COR-L47 (cell line): ENCODE measurements at places on chromosomes 6 and 20.

DNA sequence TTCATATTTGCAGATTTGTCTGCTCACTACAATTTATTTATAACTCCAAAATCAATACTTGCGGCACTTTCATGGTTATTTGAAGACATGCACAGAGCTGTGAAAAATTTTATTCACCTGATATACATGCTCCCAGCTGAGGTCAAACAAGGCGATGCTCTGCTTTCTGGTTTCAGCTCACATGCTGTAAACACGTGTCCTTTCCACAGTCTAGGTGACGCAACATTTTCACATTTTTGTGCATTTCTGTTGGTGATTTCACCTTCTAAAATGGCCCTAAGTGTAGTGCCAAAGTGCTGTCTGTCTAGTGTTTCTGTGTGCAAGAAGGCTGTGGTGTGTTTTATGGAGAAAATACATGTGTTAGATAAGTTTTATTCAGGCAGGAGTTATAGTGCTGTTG, 650.5 kb downstream of the RNF144B start:
- no peak for DNase-seq

DNA sequence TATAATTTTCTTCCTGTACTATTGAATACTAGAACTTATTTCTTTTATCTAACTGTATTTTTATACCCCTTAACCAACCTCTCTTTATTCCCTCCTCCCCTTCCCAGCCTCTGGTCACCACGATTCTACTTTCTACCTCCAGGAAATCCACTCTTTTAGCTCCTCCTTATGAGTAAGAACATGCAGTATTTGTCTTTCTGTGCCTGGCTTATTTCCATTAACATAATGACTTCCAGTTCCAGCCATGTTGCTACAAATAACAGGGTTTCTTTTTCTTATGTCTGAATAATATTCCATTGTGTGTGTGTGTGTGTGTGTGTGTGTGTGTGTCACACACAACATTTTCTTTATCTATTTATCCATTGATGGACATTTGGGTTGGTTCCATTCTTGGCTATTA, 152.3 kb upstream of the OLIG3 start:
- no peak for DNase-seq

GRCh38 chr6:45757443-45758130, 258.1 kb downstream of the CLIC5 start:
- DNase-seq = no peak

DNA sequence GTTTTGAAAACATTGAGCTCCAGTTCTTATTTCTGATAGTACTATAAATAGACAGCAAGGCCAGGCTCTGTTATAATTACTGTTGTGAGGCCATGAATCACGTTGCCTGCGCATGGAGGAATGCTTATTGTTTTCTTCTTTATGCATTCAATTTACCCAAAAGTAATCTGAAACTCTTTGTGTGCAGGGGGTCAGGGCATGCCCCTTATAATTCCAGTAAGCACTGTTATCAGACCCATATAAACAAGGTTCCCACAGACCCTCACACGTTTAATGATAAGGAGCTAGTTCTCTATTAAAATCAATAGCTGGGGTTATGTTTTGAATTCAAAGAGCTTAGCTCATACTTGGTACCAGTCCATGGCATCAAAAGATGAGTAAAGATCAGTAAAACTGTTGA, 174.8 kb upstream of the ARG1 start:
- DNase-seq = no peak

DNA sequence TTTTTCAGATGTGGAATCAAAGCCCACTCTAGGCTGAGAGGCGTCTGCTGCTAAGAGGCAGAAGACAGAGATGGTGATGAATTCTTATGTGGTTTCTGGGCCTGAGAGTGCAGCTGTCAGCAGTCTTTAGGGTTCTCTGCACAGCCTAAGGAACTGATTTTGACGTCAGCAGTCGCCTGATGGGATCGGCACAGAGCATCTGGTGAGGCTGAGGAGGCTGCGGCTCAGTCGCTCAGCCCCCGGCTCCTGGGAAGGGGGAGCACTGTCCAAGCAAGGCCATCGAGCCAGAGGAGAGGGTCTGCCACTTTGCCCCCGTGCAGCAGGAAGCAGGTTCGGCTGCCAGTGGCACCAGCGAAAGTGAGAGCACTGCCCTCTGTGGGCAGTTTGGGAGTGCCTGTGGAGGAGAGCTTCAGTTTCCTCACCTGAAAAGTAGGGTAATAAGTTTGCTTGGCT, 92.5 kb downstream of the TCP11 start:
- no peak for DNase-seq

DNA sequence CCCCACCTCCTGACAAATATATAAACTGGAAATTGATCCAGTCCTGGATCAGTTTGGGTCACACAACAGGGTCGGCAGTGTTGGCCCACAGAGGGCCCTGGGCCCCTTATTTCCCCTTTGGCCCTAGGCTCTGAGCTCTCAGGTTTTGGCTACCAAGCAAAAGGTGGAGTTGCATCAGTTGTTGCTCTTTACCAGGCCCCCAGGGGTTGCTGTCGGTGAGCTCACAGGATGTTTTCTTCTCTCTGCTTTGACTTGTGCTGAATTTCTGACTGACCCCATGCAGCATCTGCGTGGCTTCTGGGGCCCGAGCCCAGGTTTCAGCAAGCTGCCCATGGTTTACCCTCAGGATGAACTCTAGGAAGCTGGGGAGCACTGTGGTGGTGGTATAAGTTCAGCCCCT, 44.6 kb downstream of the PPARD start:
- no peak for DNase-seq

GRCh38 chr20:50312682-50313521, 122.3 kb downstream of the CEBPB start:
- no peak for DNase-seq

- DNase-seq = no peak
Observed at GRCh38 chr20:62357187-62357667, 9.9 kb downstream of the LAMA5 start.

DNA sequence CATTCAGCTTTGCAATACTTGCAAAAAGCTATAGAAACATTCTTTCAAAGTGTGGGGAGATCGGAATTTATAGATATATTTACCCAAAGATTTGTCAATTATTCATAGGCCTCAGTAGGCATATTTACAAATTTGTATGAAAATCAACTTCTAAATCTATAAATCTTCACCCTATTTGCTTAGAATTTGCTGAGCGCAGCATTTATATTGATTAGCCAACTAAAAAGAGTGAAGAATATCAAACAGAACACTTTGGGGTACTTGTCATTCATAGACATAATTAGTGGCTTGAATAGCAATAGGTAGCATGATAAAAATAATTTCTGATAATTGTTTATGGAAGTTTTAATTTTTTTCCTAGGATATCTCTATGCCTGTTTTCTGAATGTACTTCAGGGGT, 244.5 kb upstream of the SLC35B3 start:
- no peak for DNase-seq

DNA sequence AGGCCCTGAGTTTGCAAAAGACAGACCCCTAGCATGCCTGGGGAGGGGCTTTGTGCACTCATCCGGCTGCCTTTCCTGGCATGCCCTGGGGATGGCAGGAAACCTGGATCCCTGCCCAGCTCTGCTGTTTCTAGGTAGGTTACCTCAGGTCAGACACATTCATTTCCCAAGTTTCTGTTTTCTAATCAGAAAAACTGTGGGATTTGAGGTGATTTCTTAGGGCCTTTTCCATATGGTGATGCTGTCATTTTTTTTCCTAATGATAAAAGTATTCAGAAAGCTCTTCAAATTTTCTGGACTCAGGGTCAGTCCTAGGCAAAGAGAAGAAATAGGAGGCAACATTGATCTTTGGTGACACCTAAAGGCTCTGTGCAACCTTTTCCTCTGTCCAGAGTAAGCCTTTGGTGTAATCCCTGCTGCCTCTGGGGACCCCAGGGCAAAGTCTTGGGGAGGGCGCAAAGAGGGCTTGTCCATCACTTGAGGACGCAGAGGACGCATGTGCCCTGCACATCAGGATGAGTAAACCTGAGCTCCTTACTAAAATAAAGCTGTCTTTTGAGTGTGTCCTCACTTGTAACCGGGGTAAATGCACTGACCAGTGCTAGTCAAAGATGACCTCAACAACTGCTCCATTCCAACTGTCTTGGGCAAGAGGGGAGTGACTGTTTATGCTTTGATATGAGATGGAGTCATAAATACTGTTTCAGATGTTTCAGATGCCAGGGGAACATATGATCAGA, 13.5 kb upstream of the TRAM2 start:
- DNase-seq = peak; percentile 49

GRCh38 chr6:142635130-142635529, 309.8 kb downstream of the HIVEP2 start:
- DNase-seq = no peak

- no peak for DNase-seq
Observed at GRCh38 chr20:39534846-39535245, 572.7 kb downstream of the DHX35 start.

- no peak for DNase-seq
Observed at GRCh38 chr20:11205769-11206362, 532.1 kb upstream of the JAG1 start.

- DNase-seq = no peak
Observed at GRCh38 chr20:20546402-20546801, 166.0 kb downstream of the RALGAPA2 start.

DNA sequence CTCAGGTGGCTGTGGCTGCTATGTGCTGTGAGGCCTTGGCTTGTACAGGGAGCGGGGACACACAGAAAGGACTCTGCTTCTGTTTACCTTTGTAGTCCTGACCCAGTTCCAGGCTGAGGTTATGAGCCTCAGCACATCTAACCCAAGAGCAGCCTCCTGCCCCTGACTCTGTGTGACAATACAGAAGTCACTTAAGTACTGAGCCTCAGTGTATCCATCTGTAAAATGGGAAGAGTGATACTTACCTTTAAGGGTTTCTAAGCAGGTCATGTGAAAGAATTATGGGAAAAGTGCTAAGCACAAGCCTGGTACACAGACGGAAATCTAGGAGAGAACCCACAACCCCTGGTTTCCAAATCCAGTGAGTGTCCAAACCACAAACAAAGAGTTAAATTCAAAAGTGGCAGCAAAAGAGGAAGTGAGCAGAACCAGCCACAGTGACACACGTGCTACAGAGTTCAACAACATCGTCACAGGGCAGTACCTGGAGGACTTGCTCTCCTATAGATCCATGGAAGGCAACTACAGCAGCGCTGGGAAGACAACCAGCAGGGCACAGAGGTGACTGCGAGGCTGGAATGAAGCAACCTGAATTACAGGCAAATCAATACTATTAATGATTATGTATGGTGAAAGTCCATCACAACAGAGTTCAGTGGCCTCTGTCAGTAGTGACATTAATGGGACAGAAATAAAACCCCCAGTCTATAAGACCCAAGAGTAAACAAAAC, 12.5 kb downstream of the TRIM26 start:
- no peak for DNase-seq

GRCh38 chr20:20492521-20493332, 124.8 kb downstream of the INSM1 start:
- DNase-seq = peak; percentile 69

DNA sequence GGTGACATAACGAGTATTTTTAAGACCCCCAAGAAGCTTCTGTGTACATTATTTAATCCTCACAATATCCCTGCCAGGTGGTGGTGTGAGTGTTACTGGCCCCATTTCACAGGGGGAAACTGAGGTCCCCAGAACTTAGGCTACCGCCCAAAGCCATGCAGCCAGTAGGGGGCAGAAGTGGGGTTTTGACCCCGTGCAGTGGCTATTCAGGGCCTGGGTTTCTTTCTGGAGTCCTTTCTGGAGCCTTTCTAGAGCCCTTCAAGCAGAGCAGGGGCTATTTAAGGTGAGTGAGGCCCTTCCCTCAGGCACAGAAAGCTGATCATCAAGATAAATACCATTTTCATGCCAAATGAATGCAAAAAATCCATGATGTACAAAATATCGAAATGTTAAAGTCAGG, 59.0 kb downstream of the CTCFL start:
- no peak for DNase-seq

GRCh38 chr6:1903780-1904465, 294.2 kb downstream of the FOXC1 start:
- no peak for DNase-seq

DNA sequence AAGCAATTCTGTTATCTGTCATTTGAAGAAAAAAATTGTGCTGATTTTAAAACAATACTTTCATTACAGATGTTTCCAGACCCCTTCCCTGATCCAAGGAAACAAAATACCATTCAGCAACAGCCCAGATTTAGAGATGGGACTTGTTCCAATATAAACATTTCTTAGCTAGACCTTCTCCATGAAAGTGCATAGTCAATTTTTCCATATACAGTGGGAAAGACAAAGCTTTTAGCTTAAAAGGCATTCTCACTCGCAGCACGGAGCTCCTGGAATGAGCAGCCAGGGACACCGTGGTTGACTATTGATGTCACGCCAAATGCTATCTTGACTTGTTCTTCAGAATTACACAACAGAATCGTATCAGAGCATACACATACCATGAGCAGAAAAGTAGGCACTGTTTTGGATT, 21.5 kb downstream of the LAMA4 start:
- no peak for DNase-seq

GRCh38 chr6:15297895-15298590, 52.2 kb downstream of the JARID2 start:
- no peak for DNase-seq

DNA sequence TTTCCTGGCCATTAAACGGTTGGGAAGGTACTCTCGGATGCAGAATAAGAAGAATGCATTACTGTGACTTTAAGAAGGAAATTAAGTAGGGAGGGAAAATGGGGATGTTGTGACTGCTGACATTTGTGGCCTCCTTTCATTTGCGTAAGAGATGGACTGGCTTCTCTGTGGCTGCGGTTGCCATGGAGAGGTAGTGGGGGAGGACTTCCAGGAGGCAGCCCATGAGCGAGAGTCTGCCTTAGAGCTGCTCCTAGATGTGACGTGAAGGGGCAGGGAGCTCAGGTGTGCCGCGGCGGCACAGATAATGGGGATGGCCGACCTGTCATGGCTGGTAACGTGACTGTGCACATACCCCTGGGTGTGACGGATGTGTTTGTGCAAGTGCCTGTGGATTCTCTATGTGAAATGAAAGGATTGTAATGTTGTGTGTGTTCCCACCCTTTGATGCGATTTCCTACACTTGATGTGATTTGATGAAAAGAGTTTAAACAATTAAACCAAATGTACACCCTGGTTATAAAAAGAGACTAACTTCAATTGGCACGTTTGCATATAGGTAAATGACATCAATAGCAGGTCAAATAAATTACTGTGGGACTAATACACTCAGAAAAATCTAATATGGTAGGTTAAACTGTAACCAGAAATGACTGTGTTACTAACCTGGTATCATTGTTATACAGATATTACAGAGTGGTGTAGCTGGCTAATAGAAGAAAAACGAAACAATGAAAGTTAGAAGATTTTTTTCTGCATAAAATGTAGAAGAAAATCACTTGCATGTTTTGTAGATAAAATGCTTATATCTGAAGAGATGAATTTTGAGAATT, 48.9 kb downstream of the HIVEP1 start:
- peak; percentile 85 for DNase-seq

GRCh38 chr20:59782986-59783640, 150.3 kb downstream of the SYCP2 start:
- peak; percentile 54 for DNase-seq
